Immature natural killer cell (primary cell): ENCODE measurements at places on chromosomes 12 and 14. TPM values are rescaled to one million over a fixed set of nuclear protein-coding genes. Genes with fewer than 3 reads are reported as not detected.
A peak's percentile ranks its signal among the peaks of the same experiment; 100 is the strongest.

DNA sequence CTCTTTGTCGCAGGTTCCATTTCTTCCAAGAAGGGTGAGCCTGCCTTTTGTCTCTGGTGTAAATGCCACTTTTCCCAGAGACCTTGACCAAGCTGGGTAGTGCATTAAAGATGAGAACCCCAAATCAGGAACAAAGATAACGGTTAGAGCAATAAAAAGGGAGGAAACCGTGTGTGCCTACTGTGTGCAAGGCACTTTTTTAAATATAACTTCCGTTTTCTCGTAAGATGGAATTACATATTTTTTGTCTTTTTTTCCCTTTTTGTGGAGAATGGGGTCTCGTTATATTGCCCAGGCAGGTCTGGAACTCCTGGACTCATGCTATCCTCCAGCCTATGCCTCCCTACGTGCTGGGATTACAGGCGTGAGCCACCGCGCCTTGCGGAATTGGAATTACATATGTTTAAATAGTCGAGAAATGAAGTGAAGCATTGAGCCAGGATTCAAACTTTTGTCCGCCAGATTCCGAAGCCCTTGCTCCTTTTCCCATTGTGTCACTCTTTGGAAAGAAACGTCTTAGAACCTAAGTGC, 506 bp upstream of the NABP2 start:
- DNase-seq = no peak

DNA sequence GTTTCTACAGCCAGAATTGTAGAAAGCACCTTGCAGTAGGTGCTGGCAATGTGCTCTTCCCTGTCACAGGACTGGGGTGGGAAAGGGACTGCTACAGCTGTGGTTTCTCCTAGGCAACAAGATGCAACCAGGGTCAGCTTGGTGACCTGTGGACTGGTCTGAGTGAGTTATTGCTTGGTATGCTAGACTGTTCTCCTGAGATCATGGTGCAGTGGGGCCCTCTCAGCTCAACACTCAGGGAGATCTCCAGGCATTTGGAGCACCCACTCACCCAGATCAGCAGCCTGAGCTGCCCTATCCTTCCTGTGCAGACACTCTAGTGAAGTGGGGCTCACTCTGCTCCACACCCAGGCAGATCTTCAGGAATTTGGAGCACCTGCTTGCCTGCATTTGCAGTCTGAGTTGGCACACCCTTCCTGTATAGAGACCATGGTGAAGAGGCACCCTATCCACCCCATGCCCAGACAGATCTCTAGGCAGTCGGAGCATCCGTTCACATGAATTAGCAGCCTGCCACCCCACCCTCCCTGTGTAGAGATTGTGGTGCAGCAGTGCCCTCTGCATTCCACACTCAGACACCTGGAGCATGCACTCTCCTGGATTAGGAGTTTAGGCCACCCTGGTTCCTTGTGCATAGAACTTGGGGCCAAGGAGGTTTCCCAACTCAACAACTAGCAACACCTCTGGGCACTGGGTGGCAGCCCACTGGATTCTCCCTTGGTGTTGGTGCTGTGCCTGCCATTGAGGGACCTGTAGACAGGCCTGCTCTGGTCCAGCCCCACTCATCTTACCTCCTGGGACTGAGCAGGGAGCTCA, 3.8 kb upstream of the FAM186B start:
- DNase-seq = no peak

- no peak for DNase-seq
Observed at GRCh38 chr14:33945210-33946088, 5.4 kb downstream of the EGLN3 start.

GRCh38 chr14:95095996-95096395, 61.3 kb downstream of the DICER1 start:
- DNase-seq = no peak

GRCh38 chr12:80504389-80505163, 60.5 kb downstream of the PTPRQ start:
- no peak for DNase-seq

GRCh38 chr14:102591372-102591943, 991 bp upstream of the RCOR1 start:
- no peak for DNase-seq

- DNase-seq = no peak
Observed at GRCh38 chr12:98410356-98410755, 105.0 kb upstream of the TMPO start.

GRCh38 chr14:74491956-74492775, 939 bp downstream of the NPC2 start:
- DNase-seq = peak; percentile 14

DNA sequence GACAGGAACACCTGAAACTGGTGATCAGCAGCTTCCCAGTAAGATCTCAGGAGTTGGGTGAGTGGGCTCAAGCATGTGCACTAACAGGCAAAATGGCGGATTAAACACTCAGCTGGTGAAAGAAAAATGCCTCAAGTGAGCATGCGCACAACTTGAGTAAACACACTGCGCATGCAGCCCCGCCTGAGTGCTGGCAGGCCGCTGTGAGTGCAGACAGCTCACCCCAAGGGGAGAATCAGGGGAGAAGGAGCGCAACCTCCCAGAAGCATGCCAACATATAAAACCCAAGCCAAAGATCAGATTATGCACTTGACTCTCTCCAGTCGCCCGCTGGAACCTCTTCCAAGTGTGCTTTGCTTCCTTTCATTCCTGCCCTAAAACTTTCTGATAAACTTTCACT, 125.8 kb downstream of the VRK1 start:
- no peak for DNase-seq

GRCh38 chr14:72416892-72417291, 477.0 kb downstream of the DPF3 start:
- no peak for DNase-seq

Gene SIX6
- not detected for polyA plus RNA-seq

Gene LRRIQ1
- not detected for polyA plus RNA-seq

Gene GNG2
- 462 TPM for polyA plus RNA-seq

Gene SERPINA10
- polyA plus RNA-seq = not detected

Gene GUCY2C
- not detected for polyA plus RNA-seq

Gene RPS6KA5
- polyA plus RNA-seq = 19.0 TPM

Gene ADAMTS20
- polyA plus RNA-seq = not detected
